Activated gamma-delta T cell treated with anti-CD3 and anti-CD28 coated beads, Interleukin-2, amount 50 U/mL, for 16 hours (primary cell): ENCODE measurements at places on chromosomes 2 and 18.
A peak's percentile ranks its signal among the peaks of the same experiment; 100 is the strongest.

- DNase-seq = no peak
Observed at GRCh38 chr2:179751163-179751809, 110.1 kb downstream of the ZNF385B start.

GRCh38 chr2:9799011-9799596 is 44.2 kb upstream of the TAF1B start:
- no peak for DNase-seq

DNA sequence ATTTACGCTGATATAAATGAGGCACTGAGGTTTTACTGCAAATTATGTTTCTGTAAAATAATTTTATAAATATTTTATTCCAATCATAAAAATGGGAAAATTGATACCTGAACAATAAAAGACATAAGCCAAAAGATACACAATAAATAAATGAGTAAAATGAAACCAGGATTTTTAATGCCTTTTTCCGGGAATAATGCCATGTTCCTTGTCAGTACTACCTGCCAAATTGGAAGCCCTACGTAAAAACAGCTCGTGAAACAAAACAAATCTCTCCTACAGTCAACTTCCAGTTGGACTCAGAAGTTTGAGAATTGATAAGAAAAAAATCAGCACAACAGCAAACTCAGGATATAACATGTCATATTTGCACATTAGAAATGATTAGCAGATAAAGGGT is 18.0 kb downstream of the GALNT3 start:
- no peak for DNase-seq

DNA sequence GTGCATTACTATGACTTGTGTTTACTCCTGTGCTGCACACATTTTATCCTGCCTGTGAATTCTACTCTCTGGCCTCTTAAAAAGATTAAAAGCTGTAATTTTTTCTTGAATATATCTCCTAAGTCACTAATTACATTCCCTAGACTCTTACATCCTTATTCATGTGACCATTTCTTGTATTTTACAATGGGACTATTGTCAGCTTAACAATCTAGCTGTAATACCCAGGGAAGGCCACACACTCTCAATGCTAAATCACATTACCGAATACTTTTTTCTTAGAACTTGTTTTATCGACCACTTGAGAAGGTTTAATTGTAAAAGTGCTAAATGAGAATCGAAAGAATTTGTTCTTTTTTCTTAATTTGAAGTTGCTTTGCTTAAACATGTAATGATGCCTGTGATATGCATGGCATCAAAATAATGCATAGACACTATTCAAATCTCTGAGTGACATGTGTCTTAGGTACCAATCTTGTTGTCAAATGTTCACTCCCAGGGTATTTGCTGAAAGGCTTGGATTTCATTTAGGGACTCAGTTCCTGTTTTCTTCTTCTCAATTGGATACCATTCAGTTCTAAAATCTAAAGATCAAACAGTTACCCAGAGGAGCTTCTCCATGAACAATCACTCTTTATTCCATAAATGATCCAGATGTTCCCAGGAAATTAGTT is 498.5 kb downstream of the DPP10 start:
- DNase-seq = no peak

DNA sequence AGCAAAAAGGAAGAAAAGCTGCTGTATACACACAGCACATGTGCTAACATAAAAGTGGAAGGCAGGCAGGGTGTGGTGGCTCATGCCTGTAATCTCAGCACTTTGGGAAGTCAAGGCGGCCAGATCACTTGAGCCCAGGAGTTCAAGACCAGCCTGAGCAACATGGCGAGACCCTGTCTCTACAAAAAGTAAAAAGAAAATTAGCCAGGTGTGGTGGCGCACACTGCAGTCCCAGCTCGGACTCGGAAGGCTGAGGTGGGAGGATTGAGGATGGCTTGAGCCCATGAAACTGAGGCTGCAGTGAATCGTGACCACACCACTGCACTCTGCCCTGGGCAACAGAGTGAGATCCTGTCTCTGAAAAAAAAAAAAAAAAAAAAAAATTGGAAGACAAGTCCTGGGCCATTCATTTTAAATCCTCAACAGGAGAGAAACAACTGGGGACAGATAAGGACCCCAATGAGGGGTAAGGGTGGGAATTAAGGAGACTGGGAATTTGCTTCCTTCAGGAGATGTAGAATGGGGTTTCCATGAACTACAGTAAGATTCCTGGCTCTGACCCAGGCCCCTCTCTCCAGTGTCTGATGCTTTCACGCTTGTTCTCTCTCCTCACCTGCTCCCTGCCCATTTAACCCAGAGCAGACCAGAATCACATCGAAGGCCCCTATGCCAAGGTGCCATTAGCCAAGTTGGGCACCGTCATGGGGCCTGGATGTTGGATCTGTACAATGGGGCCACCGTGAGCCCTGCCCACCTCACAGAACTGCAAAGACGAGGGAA is 29.6 kb downstream of the TNS1 start:
- no peak for DNase-seq

DNA sequence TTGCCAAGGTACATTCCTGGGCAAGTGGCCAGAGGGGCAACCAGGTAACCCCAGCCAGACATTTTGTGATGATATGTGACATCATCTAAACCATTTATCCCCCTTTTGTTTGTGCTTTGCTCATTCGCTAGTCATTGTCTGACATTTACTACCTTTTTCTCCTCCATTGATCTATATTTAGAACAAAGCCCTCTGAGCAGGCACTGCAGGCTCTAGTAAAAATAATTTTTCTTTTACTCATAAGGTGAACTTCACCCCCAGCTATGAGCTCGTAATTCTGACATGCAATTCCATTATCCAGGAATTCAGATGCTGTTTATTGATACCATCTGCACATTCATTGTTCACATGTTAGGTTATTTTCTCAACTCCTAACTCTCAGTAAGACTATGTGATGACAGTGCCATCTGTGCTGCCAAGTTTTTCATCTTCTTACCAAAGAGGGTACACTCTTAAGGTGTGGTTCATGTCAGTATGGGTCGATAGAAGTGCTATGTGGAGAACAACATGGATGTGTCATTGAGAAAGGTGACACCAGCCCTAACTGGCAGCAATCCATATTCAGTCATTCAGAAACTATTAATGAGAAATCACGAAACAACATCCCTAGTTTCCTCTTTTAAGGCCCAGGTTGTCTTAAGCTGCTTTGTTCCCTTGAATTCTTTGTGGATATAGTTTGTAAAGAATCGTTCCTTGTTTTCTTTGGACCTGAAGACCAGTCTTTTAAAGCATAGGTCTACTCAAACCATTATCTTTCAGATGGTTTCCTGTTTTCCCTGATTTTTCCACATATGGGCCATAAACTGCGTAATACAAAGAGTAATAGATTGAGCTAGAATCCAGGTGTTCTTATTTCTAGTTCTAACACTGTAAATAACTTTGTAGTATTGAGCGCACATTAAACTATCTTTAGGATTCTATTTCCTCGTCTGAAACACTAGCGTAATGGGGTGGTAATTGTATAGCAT is 978.1 kb upstream of the CDH2 start:
- no peak for DNase-seq

DNA sequence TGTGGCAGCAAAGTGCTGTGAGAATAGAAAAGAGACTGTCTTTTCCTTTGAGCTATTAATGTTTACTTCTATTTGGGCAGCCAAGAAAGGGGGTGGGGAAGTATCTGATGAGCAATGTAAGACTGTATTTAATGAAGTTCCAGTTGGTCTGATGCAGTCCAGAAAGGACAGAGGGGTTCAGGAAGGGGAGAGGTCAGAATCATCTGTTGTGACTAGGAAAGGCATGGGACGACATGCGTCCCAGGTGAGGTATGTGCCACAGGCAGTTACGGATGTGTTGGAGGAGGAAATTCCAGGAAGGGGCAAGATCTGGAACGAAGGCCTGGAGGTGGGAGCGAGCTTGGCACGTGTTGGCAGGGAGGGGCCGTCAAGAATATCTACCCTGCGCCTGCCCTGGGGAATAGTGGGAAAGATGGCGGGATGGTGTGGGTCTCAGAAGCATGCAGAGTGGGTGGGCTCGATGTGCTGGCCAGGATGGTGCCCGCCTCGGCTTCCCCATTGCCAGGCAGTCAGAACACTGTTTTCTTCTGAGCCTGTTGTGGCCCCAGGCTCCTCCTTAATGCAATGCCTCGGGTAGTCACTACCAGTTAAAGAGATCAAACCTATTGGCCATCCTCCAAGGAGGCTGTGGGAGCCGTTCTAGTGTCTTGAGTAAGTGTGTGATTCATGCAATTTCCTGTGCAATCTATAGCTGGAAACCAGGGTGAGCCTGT is 57.8 kb upstream of the TXNDC2 start:
- DNase-seq = no peak

- DNase-seq = no peak
Observed at GRCh38 chr2:219331560-219332213, 857 bp downstream of the RESP18 start.

- no peak for DNase-seq
Observed at GRCh38 chr2:37415128-37415820, 70.8 kb downstream of the QPCT start.

DNA sequence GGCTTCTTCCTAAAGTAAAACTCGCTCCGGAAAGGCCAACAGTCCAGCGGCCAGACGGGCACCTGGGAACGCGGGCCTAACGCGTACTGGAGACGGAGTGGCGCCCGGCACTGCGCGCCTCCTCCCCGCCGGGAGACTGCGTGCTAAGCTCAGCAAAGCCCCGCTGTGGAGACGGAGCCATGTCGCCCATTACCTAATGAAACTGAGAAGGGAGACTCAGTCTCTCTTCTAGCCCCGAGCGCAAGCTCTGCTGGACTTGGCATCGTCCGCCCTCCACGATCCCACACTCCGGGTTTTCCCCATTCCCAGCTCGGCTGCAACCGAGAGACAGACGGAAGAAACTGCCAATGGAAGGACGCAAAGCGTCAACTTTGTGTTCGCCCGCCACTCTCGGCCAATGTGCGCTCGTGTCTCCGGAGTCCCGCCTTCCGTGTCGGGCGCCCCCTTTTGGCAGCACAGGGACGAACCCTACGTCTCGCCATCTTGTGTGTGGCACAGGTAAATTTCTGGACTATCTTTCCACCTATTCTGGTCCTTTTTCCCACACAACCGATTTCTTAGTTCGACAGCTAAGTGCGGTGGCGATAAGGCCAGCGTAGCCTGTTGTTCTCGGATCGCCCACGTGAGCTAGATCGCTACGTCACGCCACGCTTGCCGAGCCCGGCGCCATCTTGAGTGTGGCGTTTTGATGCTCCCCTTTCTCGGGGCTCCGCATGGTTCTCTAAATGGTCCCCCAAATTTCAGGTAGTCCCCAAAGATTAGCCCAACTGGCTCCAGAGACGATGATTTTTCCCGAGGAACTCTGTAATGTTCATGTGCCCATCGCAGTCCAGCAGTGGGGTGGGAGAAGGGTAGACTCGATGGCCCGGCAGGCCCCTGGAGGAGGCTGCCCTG is 1.3 kb upstream of the PTMA start:
- peak; percentile 97 for DNase-seq

DNA sequence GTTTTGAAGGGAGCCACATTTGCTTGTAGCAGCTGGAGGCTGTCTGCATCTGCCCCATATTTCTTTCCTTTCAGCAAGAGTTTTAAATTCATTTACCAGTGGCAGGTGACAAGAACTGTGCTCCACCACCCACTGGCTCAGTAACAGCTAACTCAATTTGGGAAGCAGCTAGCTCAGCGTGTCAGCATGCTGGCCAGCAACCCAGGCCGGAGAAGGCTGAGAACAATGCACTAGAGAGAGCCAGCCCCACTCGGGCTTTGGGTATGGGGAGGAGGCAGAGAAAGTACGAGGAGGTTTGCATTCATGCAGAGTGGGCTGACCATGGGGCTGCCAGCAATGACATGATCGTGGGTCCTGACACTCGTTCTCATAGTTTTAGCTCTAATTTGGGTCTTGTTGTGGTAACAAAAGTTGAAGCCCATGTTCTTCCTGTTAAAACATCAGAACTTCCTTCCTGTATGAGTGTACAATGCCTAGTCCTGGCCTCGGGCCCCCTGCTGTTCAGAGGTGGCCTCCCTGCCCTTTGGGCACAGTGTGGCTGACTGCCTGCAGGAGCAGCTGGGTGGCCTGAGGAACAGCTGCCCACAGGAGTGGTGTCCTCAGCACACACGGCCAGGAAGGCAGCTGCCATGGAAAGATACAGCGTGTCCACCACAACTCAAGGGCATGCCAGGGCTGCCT is 23.0 kb downstream of the CDC42EP3 start:
- peak; percentile 43 for DNase-seq

GRCh38 chr18:61159246-61159645 is 174.0 kb upstream of the CDH20 start:
- DNase-seq = no peak

DNA sequence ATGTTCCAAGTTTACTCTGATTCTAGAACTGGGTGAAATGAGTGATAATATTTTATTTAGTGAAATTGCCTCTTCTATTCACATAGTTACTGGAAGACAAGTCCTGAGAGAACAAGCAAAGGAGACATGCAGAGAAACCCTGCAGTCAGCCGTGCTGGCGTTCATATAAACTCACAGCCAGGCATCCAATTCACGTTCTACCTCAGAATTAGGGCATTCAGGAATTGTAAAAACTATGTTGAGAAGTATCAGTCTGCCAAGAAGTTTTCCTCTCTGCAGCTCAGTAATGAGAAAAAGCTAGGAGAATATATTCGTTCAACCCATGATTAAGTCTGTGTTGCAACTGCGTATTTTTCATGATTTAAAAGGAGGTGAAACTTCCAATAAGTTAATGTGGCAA is 156.2 kb upstream of the DSEL start:
- no peak for DNase-seq

- DNase-seq = no peak
Observed at GRCh38 chr2:172507199-172507598, 48.7 kb upstream of the PDK1 start.

- DNase-seq = no peak
Observed at GRCh38 chr2:152505495-152505906, 170.5 kb downstream of the FMNL2 start.

GRCh38 chr2:222410534-222410933 is 13.8 kb upstream of the SGPP2 start:
- no peak for DNase-seq

GRCh38 chr18:60865801-60866200 is 467.4 kb upstream of the CDH20 start:
- no peak for DNase-seq

DNA sequence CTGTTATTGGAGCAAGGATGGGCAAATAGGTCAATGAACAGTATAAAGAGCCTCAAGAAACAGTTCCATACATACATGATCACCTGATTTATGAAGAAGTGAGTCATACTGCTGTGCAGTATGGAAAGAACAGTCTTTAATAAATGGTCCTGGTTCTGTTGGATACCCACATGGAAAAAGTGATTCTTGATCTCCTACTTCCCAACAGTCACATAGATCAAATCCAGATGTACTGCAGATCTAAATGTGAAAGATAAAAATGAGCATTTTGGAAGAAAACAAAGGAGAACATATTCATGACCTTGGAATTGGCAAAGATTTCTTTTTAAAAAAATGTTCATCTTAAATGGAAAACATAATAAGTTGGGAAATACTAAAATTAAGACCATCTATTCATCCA is 75.8 kb downstream of the CCDC148 start:
- no peak for DNase-seq
